Activated T-cell treated with anti-CD3 and anti-CD28 coated beads, Interleukin-2, amount 50 U/mL, for 24 hours (primary cell): ENCODE measurements at places on chromosomes 3 and 15.
A peak's percentile ranks its signal among the peaks of the same experiment; 100 is the strongest.

- no peak for DNase-seq
These were observed 95.4 kb upstream of the KCNAB1 start for GRCh38 chr3:156024904-156025533.

DNA sequence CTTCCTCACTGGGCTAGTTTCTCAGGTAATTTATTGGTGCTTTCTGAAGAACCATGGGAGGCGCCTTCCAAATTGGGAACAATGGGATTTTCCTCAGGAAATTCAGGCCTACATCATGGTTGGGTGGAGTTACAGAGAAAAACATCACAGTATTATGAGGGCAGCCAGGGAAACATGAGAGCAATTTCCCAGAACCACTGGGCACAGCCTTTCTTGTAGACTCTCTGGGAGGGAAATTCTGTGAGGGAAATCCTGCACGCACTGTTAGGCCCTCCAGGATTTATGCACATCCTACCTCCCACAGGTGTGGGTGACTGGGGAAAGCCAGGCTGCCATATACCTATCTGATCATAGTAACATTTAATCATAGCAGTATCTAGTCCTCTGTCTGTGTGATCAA is 13.2 kb downstream of the POPDC2 start:
- no peak for DNase-seq

DNA sequence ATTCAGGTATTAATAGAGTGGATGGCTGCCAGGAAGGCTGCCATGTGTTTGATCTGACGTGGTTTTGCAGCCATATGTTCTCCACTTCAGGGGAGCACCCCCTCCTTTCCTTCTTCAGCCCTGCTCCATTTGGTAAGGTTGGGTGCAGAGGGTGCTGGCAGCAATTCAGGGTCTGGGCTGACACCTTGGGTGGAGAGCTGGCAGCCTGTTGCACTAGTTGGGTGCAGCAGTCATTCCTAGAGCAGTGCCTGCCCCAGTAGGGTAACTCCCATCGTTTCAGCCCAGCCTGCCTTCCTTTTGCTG is 1.5 kb downstream of the TYRO3 start:
- DNase-seq, result no peak

DNA sequence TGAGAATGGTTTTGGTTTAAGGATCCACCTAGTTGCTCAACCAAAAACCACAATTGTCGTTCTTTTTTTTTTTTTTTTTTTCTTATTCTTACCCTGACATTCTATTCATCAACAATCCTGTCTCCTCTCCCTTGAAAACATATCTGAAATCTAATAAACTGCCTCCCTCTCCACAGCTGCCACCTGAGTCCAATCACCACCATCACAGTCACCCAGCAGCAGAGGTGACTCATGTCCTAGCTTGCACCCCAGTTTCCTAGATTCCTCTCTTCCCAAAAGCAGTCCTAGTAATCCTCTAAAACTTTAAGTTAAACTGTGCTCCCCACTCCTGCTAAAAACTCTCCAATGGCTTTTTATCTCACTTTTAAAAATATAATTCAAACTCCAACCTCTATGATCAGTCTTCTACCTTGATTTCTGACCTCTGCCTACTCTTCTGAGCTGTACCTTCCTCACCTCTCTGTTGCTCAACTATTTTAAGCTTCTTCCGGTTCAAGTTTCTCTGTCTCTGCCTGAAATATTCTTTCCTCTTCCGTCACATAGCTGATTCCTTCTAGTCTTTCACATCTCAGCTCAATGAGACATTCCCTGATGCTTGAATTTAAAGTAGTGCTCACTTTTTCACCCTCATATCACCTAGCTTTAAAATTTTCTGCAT is 33.7 kb upstream of the RBMS3 start:
- DNase-seq, result no peak

GRCh38 chr3:184771301-184772127 is 40.5 kb upstream of the VPS8 start:
- no peak for DNase-seq

GRCh38 chr3:184129012-184129411 is 6.1 kb upstream of the EIF2B5 start:
- DNase-seq, result no peak

DNA sequence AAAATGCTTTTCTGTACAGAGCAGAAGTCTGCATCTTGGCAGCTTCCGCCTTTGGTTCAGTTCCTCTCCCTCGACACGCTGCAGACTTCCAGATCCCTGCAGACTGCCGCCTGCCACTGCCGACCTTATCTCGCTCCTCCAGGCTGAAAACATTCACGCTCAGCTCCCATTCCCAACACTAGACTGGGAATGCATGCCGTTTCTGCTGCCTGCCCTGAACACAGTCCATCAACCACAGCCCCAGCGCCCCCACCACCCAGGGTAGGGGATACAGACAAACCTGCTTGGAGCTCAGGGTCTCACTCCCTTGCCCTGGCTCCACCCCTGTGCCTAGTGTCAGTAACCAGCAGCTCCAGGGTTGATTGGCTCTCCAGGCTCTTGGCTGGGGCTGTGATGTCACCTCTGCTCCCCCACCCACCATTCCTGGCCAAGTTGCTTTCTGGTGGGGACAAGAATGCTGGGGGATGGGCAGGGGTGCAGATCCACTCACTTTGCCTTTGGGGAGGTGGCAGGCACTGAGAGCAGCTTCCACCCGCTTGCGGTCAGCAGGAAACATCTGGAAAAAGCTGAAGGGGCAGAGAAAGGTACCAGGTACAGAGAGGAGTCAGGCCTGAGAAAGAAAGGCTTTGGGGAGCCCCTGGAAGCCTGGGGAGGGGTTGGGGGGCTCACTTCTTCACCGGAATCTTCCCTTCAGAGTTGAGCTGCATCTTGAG is 6.1 kb downstream of the PLCB2 start:
- DNase-seq, result no peak

DNA sequence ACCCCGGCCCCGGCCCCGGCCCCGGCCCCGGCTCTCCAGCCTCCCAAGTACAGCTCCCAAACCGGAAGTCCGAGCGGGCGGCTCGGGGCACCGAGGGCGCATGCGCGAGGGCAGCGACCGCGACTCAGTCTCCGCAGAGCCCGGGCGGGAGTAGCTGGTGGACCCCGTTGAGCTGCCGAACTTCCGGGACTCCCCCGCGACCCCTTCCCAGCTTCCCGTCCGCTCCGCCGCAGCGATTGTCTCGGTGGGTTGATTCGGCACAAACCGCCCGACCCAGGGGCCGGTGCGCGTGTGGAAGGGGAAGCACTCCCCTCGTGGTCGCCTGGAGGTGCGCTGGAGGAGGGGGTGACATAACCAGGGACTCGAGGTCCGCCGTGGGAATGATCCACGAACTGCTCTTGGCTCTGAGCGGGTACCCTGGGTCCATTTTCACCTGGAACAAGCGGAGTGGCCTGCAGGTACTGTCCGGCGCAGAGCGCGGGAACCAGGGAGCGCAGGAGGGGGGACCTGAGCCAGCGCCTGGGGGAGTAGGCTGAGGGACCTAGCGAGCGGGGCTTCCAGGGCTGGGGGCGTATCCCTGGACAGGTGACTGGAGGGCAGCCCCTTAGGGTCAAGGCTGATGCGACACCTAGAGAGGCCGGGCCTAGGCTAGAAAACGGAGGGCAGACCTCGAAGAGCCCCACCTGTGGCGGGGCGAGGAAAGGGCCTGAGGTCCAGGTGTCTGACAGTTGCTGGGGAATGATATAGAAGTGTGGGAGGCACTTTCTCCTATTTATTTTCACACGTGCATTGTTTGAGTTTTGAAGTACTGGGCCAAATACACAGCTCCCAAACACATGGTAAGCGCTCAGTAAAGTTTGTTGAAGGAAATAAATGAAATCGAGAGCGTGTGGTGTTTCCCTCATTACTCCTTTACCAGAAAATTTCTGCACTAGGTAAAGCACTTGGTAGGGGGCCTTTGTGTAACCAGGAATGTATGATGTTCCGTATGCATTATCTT is at the start of the genes TUBGCP4 and ZSCAN29:
TSS of gene TUBGCP4 (plus strand) at position 127 of the 1,000 bp plus-strand sequence. CDS start at position 381, 254 bp downstream.
TSS of gene ZSCAN29 (minus strand) at position 69 of the 1,000 bp plus-strand sequence. CDS start 1,130 bp downstream, outside the sequence.
- peak; percentile 88 for DNase-seq

- no peak for DNase-seq
These were observed 1.1 kb downstream of the HYAL3 start for GRCh38 chr3:50297896-50298725.

- no peak for DNase-seq
These were observed 36.2 kb upstream of the COL6A6 start for GRCh38 chr3:130480736-130481135.

GRCh38 chr3:129432036-129432435 is 3.6 kb upstream of the EFCAB12 start:
- no peak for DNase-seq

GRCh38 chr3:99928771-99929744 is 111.4 kb downstream of the CMSS1 start:
- DNase-seq, result no peak

DNA sequence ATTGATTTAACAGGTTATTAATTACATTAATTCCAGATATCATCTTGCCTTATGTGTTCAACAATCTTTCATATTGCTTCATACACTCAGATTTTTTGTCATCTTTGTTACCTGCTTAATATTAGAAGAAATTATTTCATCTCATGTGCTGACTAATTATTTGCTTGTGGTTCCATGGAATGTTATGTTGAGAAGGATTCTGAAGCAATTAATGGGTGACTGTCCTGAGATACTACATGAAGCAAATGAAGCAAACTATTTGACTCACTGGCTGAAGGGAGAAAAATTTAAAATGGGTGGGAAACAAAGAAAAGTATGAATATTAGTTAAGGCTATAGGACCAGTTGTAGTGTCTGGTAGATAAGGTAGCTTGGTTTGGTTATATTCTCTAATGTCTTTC is 443.8 kb upstream of the EPHA6 start:
- DNase-seq, result no peak

DNA sequence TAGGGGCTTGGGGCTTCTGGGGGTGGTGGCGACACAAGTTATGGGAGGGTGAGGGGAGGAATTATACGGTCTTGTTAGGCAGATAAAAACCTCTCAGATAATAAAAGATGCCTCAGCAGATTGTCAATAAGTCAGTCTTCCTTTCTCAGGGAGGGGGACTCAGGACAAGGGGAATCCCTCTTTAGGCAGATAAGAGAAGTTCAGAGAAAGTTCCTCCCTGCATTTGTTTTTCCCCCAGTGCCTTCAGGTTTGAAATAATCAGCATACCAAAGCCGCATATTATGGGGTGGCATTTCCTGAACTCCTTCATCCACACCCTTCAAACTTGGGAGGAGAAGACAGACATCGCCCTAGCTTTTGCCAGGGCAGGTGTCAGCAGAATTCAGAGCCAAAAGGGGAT is 8.5 kb downstream of the PPCDC start:
- DNase-seq, result no peak

GRCh38 chr3:50653937-50654595 is 20.7 kb upstream of the DOCK3 start:
- DNase-seq, result no peak

DNA sequence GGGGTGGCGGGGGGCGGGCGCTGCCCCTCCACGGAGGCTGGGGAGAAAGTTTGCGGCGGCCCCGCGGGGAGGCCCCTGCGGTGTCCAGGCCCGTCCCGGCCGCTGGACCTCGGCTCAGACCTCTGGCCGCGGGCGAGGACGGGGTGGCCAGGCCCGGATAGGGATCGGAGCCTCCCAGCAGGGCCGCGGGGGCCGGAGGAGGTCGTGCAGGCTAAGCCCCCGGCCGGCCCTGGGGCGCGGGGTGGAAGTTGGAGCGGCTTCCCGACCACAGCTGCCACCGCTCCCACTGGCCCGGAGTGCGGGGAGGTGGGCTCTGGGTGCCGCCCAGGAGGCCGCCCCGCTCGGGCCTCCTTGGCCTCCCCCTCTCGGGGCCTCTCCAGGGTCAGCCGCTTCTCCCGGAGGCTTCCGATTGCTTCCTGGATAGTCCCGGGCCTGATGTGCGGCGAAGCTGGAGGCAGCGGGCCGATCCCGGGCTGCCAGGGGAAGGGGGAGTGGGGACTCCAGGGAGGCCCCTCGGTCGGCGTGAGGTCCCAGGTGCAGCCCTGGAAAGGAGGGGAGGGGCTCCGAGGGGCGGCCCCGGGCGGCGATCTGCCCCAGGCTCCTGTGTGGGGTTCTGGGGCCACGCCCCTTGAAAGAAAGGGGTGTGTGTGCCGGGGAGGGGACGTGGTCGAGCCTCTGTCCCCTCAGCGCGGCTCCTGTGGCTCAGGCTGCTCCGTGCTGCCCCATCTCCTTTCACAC is 907 bp downstream of the PLXNA1 start:
- DNase-seq, result peak; percentile 66

DNA sequence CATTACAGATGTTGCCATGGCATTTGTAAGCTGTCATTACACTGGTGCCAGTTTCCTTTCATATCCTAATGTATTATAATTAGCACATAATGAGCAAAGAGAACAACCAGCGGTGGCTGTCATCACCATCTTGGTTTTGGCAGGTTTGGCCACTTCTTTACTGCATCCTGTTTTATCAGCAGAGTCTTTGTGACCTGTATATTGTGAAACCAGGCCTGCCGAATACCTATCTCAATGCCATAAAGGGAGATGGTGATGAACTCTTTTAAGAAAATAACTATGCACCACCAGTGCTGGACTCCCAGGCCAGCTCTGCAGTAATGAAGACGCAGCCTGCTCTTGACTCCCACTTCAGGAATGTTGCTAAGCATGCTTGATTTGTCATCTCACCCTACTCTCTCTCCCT is 458.1 kb upstream of the NR2F2 start:
- DNase-seq, result no peak

GRCh38 chr3:56801662-56802377 is at the start of gene ARHGEF3:
ARHGEF3 (minus strand) TSS chr3:56801949; CDS start chr3:56801798, 151 bp downstream.
- DNase-seq, result peak; percentile 98

DNA sequence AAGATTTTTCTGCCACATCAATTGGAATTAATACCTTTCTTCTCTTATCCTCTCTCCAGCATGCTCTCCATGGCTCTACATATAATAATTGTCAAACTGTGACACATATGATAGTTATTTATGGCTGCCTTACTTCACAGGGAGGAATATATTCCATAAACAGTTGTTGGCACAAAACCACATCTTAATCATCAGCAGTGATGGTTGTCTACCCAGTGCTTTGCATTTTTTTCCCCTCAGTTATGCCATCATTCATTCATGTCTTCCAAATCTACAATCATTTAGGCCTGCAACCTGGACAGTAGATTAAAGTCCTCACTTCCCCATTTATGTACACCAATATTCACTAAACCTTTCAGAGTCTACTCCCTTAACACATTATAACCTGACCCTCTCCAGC is 107.7 kb downstream of the THRB start:
- DNase-seq, result no peak

- DNase-seq, result no peak
These were observed 155.2 kb downstream of the DNAJB8 start for GRCh38 chr3:128311441-128311844.

- no peak for DNase-seq
These were observed 13.7 kb downstream of the CLPX start for GRCh38 chr15:65171428-65171827.

- DNase-seq, result peak; percentile 93
These were observed at the start of gene HSPBAP1 for GRCh38 chr3:122793568-122794416. HSPBAP1 (minus strand) TSS chr3:122793831; CDS start chr3:122793680, 151 bp downstream.

GRCh38 chr3:79985816-79986215 is 218.0 kb upstream of the ROBO1 start:
- no peak for DNase-seq

GRCh38 chr3:159813822-159814531 is 174.7 kb upstream of the IL12A start:
- DNase-seq, result no peak
